Motor neuron (in vitro differentiated cells): ENCODE measurements at places on chromosomes 12 and 14. TPM values are rescaled to one million over a fixed set of nuclear protein-coding genes. Genes with fewer than 3 reads are reported as not detected.

- ATAC-seq = no peak
Observed at GRCh38 chr12:62739266-62740015, 195.5 kb downstream of the PPM1H start.

- ATAC-seq = no peak
Observed at GRCh38 chr12:130026608-130027176, 122.9 kb upstream of the TMEM132D start.

GRCh38 chr12:2334271-2334670 is 281.5 kb downstream of the CACNA1C start:
- no peak for ATAC-seq

DNA sequence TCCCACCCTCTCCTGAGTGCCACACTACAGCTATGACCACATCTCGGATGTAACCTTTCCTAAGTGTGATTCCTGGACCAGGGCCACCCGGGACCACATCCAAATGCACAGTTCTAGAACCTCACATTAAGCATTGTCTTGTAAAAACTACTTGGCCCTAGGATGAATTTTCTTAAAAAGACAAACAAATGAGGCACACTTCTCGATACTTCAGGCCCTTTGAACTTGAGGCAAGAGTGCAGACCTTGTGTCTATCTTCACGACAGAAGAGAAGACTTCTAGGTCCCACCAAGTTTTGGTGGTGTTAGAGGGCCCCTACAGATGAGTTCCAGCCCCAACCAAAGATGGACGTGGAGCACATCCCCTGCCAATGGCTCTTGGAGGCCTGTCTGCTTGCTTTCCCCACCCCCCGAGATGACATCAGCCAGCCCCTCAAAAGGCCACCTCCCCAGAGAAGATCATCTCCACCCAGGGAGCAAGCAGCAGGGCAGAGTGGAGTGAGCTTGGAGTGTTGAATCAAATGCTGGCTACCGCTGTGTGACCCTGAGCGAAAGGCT is 9.3 kb downstream of the ISCU start:
- no peak for ATAC-seq

Gene EDDM3A
- total RNA-seq = 1.3 TPM in 1 of 2 replicates, not detected in the other

Gene CRIP2
- 49.0 and 55.6 TPM in 2 replicates for total RNA-seq

DNA sequence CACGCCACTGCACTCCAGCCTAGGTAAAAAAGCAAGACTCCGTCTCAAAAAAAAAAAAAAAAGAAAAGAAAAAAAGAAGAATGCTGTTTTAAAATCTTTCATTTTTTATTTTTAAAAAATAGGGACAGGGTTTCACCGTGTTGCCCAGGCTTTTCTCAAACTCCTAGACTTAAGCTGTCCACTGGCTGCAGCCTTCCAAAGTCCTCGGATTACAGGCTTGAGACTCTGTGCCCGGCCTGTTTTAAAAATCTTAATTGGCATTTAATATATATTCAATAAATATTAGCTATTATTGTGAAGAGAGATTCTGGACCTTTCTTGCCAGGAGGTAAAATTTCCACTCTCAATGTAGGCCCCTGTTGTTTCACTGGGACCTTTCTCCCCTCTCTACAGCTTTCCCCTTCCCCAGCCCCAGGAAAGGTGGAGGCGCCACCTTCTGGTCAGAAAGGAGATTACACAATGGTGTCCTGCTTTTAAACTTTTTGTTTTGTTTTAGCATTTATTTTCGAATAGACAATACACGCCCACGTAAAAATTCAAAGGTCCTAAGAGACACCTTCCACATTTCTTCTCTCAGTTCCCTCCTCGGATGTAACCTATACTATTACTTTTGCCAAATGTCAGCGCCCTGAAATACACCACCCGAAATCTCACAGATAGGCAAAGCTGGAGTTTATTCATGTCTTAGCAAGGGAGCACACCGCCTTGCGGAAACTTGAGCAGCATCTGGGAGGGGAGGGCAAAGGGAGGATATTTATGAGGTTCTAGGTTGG is 23.8 kb upstream of the PHC1 start:
- ATAC-seq = peak; percentile 56

GRCh38 chr12:95998611-95999286 is 2.6 kb upstream of the HAL start:
- ATAC-seq = peak; percentile 99

Gene GPR162
- total RNA-seq = 41.8 and 48.2 TPM in 2 replicates

GRCh38 chr12:49813131-49813530 is 15.1 kb downstream of the NCKAP5L start:
- ATAC-seq = peak; percentile 17

DNA sequence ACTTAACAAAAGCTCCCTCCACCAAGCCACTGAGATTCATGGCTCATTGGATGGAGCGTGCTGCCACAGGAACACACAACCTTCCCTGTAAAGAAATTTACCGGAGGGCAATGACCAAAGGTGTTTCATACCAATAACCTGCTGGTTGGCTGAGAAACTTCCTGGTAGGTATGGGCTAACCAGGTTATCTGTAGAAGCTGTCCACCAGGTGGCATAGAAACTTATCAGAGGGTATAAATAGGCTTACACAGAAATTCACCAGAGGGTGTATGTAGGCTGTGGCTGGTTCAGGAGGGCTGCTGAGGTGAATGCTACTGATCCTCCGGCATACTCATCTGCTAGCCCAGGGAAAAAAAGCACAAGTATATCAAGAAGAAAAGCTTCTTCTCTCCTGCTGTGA is 27.1 kb upstream of the MTERF2 start:
- ATAC-seq = no peak

Gene SLCO1B3
- not detected in 2 replicates for total RNA-seq

- ATAC-seq = peak; percentile 51
Observed at GRCh38 chr12:42985506-42985905, 396.0 kb upstream of the PRICKLE1 start.

- peak; percentile 89 for ATAC-seq
Observed at GRCh38 chr12:11555743-11556625, 93.5 kb upstream of the ETV6 start.

DNA sequence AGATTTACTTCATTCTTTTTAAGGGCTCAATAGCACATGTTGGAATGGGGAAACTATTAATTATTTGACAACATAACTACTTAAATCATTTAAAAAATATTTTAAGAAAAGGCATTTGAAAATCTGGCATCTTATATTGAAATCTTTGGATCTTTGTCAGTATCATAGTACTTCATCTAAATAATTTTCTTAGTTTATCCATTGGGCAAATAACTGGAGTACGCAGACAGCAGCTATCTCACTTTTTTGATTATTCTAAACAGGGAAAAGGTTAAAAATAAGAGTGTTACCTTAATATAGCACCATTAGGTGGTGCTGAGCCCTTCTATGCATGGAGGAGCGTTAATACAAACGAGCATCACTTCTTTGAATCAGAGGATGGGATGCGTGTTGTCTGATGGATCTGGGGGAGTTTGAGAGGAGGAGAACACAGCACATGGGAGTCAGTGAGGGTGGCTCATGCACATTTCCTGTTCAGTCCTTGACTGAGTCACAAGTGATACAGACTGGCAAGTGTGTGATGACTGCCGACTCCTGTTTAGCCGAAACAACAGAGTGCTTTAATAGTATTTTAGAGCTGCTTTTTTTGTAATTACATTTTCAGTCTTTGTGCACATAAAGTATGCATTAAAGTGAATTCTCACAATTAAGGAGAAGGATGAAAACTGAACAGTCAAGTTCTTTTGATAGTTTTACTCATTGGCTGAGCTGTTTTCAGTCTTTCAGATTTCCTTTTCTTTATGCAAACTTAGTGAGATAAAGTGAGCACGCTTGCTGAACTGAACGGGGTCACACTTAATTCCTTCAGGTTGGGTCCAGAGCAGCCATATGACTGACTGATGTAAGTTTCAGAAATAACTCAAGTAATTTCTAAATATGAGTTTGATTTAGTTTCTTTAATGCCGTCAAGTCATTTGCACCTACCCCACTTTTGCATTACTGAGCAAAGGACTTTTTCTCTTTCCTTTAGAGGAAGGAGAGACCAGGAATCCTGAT is 92.7 kb downstream of the DIP2B start:
- no peak for ATAC-seq

Gene MYF6
- total RNA-seq = not detected in 2 replicates

DNA sequence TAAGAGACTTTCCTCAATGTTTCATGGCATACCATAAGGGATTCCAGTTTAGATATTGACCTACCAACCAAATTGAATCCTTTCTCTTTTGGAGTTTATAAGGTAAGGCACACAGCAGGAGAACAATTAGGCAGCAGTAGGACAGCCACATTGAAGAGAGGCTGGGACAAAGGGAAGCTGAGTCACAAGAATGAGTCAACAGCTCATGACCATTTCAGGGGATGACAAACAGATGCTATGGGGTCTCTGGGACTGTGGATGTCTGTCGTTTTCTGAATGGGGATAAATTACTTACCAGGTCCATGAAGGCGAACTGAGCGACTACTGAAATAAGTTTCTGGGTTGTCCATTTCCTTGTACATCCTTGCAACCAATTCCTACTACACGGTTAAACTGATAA is 48.6 kb upstream of the E2F7 start:
- ATAC-seq = no peak

Gene TEX52
- total RNA-seq = 0.86 TPM in 1 of 2 replicates, not detected in the other

Gene WNT1
- total RNA-seq = not detected in 2 replicates

GRCh38 chr12:131923260-131923659 is 5.8 kb upstream of the PUS1 start:
- ATAC-seq = no peak

GRCh38 chr14:102362084-102362483 is 606 bp downstream of the CINP start:
- no peak for ATAC-seq

- ATAC-seq = peak; percentile 83
Observed at GRCh38 chr14:56172571-56172971, 54.4 kb downstream of the PELI2 start.

GRCh38 chr12:7638064-7638759 is 27.5 kb downstream of the APOBEC1 start:
- ATAC-seq = peak; percentile 75

DNA sequence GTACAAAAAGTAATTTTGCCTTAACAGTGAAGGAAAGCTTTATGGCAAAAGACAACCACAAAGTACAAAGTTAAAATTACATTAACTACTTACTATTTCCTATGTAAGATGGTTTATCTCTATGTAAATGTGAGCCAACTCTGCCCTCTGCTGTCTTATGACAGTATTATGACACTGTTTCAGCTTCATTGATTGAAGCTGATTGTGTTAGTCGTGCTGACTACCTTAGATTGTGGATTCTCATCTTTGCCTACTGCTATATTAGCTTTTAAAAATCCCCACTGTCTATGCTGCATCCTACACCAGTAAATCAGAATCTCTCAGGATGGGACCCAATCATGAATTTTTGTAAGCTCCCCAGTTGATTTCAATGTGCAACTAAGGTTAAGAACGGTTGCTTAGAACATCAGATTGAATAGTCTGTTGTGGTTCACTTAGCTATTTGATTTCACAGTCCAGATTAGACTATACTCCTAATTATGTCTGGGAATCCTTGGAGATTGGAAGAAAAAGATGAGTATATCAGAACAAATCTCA is 12.2 kb upstream of the SPTB start:
- ATAC-seq = peak; percentile 79

DNA sequence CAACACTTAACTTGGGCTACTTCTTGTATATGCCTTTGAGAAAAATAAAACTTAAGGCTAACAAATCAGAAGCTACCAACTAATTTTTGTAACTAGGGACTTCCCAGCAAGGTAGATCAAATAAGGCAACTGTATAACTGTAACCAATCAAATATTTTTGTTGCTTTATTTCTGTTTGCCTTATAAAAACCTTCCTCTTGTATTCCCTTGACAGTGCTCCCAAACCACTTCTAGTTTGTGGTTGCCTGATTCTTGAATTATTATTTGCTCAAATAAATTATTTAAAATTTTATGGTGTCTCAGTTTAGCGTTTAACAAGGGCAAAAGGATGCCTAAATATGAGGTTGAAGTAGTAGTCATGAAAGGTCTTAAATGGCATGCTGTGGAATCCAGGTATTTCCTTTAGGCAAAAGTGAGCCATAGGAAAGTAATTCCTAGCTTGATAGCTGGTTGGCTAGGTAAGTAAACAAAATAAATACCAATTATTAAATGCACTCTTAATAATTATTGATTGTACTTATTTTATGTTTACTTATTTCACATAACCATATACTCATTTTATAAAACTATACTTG is 632.6 kb downstream of the RPL10L start:
- no peak for ATAC-seq

- ATAC-seq = no peak
Observed at GRCh38 chr12:132188916-132189325, 44.7 kb downstream of the NOC4L start.

Gene TPPP2
- not detected in 2 replicates for total RNA-seq

- no peak for ATAC-seq
Observed at GRCh38 chr12:130338794-130339601, 1.3 kb downstream of the PIWIL1 start.

Gene HSPB8
- total RNA-seq = 65.4 and 66.9 TPM in 2 replicates

DNA sequence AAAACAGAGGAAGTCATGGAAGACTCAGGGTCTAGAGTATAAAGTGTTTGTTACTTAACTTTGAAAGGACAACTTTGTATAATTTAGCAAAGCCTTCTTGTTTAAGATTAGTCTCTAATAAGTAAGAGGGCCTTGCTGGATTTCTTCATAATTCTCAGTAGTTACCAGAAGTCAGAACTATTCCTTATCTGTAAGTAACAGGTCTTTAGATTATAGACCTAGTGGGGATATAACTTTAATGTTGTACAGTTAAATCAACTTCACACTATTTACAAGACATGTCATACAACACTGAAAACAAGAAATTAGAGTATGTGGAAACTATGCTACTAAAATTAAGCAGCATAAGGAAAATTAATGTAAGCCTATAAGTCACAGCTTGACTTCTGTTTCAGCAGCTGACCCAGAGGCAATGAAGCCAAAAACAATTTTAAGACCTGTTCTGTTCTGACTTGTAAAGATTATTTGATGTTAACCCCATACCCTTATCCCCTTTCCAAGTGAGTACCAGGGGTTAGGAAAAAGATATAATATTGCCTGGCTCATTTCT is 398.3 kb downstream of the RAD51B start:
- ATAC-seq = no peak

GRCh38 chr12:7557227-7557626 is 53.6 kb upstream of the CD163 start:
- ATAC-seq = no peak

DNA sequence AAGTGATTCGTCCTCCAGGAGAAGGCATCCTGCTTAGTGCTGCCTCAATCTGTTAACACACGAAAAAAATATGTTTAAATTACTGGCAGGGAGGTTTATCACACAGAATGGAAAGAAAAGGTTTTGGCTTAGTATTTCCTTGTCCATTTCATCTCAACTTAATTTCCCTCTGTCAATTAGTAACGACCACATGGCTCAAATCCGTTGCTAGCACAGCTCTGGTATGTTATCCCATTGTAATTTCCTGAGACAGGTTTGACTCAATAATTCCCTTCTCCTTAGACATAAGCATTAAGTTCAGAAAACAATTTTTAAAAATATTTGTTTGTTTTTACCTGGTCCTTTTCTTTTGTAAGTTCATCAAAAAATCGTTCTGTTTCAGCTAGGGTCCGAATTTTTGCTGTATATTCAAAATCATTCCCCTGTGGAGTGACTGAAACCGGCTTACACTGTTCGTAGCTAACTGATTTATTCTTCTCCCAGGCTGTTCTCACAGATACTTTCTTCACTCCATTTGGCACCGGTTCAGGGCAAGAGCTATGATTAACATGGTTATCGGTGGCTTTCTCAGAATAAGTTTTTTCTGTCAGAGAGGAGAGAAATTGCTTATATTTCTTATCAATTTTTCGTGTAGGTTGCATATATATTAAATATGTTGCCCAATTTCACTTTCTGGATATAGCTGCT is 10.1 kb upstream of the PITPNM2 start:
- ATAC-seq = no peak

Gene GPX2
- 1.2 TPM in 2 replicates for total RNA-seq
